ENCODE measurements at places on chromosomes 6 and 20. TPM values are rescaled to one million over a fixed set of nuclear protein-coding genes. Genes with fewer than 3 reads are reported as not detected.

DNA sequence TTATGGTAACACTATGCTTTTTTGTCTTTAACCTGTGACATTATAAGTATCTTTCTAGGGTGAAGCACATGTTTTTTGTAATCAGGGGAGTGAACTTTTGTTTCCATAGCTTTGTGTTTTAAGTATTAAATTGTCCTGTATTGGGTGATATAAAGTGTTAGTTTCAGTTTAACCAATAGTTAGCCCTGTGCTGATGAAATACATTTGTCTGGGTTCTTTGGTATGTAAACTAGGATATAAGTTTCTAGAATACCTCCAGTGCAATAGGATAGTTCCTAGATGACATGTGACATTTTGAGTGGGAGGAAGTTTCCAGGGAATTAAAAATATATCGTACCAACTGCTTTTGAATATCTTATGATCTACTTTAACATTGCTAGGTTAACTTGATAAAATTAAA is 611.0 kb upstream of the MARCKS start:
- peaks cover 10% of the 10 kb centered on the region for H3K4me1 ChIP-seq
- no peaks in the 10 kb centered on the region for H3K36me3 ChIP-seq
- DNase-seq: no peak
- no peak overlapping the region for H3K27ac ChIP-seq
- no peak overlapping the region for H3K4me3 ChIP-seq

DNA sequence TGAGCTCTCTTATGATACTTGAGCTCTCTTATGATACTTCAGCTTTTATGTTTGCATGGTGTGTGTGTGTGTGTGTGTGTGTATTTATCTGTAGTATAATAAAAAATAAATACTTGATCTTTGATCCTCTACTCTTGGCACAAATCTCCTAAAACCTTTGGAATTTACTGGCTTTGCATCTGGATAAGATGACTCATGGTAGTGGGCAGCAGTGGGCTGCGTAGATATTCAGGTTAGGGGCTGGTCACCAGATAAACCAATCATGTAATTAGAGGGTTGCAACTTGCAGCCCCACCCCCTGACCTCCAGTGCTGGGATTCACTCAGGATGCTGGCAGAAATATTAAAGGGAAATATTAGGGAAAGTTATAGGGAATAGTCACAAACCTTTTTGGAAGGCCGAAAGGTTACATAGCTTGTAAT is 151.9 kb upstream of the COL21A1 start:
- peaks cover 11% of the 10 kb centered on the region for H3K36me3 ChIP-seq
- no peak overlapping the region for H3K27ac ChIP-seq
- no peak overlapping the region for H3K4me3 ChIP-seq
- no peaks in the 10 kb centered on the region for H3K27me3 ChIP-seq

GRCh38 chr6:88611721-88612120 is 351.7 kb downstream of the RNGTT start:
- H3K27ac ChIP-seq: no peak overlapping the region
- no peak overlapping the region for H3K4me3 ChIP-seq
- H3K27me3 ChIP-seq: no peaks in the 10 kb centered on the region
- DNase-seq: no peak

DNA sequence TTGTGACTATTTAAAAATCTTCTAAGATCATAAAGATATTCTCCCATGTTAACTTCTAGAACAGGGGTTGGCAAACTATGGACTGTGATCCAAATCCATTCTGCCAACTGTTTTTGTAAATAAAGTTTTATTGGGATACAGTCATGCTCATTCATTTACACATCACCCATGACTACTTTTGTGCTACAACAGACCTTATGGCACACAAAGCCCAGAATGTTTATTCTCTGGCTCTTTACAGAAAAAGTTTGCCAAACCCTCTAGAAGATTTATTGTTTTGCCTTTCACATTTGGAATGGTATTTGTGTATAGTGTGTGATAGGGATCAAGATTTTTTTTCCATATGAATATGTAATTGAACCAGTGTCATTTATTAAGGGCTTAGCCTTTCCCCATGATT is 341.7 kb downstream of the CD83 start:
- H3K36me3 ChIP-seq: no peaks in the 10 kb centered on the region
- no peaks in the 10 kb centered on the region for H3K27me3 ChIP-seq
- peaks cover 35% of the 10 kb centered on the region for H3K4me1 ChIP-seq
- no peak for DNase-seq
- no peak overlapping the region for H3K27ac ChIP-seq
- H3K4me3 ChIP-seq: no peak overlapping the region

The SLC13A3 gene
- 2.8 TPM for total RNA-seq

Measured in chondrocyte (in vitro differentiated cells).